ENCODE measurements at places on chromosomes 13 and 19.

GRCh38 chr13:27472941-27473340 lies 22.6 kb upstream of the MTIF3 start:
- DNase-seq, result no peak

DNA sequence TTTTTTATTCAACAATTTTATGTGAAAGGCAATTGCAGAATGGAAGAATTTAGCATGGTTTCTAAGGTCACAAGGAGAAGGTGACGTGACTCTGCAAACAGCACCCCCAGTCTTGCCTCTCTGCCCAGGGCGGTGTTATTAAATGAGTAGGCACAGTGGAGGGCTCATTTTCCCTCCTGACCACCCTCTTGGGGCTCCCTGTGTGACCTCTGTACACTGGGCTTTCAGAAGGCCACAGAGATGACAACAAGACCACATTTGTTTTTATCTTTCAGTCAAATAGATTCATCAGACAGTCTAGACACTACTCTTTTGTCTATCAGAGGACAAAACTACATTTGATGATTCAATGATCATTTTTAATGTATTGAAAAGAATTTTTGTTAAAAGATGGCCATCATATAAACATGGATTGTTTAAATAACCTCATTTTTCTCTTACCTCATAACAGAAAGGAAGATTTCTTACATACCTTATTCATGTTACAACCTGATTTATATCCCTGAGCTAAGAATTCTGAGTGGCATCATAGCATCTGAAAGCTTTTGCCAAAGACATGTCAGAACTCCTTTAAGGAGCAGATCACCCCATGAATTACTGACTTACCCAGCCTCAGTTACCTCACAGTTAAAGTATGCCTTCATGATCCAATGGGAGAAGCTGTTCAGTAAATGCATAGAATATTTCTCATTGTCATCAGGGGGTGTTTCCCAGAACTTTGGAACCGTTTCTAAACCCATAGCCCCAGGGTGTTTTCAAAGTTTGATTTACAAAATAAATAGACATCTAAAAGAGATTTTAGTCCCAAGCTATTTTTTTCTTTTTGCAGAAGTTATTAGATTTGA lies 184.0 kb upstream of the RFC3 start:
- DNase-seq, result no peak

DNA sequence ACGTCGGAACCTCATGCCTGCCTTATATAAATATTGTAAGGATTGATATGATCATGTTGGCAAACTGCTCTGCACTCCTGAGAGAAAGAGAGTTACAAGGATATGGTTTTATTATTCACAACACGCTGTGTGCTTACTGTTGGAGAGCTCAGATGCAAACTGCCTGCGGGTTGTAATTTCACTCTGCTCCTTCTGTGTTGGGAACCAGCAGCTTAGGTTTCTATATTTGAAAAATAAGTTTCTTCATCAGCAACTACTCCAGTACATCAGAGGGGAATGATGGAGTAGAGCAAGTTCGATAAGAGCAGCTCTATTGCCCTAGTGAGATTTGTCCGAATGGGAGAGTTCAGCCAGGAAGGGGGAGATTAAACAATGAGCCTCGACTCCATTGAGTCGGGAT lies 106.9 kb upstream of the UBL3 start:
- no peak for DNase-seq

GRCh38 chr13:93900731-93901130 lies 578.8 kb downstream of the DCT start:
- no peak for DNase-seq

DNA sequence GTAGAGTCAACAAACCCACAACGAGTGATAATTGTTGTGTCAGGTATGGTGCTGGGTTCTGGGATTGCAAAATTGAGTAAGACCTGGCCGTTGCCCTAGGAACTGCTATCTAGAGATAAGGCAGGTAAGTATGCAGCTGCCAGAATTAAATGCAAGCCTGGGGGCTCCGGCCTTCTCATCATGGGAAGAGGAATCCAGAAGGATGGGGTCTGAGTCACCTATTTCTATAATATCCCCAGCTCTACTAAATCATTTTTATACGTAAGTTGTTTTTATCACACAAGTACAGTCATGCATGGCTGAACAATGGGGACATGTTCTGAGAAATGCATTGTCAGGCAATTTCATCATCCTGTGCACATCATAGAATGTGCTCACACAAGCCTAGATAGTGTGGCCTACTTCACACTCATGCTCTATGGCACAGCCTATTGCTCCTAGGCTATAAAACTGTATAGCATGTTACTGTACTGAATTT lies 203.0 kb downstream of the KLF5 start:
- no peak for DNase-seq

DNA sequence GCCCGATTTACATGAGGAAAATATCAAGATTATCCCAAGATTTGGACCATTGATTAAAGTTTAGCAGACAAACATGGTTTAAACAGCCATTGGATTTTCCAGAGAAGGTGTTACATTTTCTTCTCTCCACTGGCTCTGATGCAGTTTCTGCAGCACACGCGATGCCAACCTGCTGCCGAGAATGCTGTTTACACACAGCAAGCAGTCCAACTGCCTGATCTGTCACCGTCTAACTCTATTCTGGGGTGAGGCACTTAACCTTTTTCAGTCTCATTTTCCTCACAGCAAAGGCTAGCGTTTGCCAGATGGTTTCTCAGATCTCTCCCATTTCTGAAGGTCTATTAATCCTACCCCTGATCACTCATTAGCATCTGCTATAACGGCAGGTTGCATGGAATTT lies 763.5 kb upstream of the GPC6 start:
- no peak for DNase-seq

DNA sequence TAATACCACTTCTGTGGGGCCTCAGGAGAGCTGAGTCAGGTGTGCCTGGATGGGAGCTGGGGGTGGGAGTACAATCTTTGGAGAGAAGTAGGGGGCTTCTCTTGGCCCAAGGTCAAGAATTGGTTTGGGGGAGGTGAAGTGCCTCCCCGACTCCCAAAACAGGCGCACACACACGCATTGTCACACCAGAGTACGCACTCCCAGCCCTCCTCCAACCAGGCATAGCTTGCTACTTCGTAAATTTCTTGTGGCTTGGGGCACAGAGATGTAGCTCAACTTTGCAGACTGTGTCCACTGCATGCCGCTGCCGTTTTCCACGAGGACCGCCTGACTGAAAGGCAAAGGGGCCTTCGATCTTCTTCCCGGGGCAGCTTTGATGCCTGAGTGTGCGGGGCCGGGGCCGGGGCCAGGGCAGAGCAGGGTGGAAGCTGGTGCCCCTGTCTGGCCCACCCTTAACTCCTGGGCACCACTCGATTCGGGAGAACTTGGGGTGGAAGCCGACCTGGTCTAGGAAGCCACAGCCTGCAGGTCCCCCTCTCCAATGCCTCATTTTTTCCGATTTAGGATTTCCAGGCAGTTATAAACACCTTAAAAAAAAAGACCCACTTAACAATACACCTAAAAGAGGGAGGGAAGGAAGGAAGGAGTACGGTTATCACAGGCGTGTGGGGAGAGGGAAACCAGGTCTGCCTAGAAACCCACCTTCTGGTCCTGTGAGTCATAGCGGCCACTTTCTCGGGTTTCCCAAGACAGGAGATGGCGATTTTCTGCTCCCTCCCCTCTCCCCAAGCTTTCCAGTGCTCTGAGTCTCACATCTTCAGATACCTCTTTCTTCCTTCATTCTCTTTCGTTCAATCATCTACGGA lies 5.8 kb upstream of the TSHZ3 start:
- no peak for DNase-seq

GRCh38 chr13:100514788-100515409 lies 73.7 kb downstream of the GGACT start:
- DNase-seq, result no peak

- DNase-seq, result no peak
These were observed 1446.8 kb downstream of the UQCRFS1 start for GRCh38 chr19:27765912-27766725.

- no peak for DNase-seq
These were observed 246.7 kb downstream of the PCDH17 start for GRCh38 chr13:57878291-57878690.

DNA sequence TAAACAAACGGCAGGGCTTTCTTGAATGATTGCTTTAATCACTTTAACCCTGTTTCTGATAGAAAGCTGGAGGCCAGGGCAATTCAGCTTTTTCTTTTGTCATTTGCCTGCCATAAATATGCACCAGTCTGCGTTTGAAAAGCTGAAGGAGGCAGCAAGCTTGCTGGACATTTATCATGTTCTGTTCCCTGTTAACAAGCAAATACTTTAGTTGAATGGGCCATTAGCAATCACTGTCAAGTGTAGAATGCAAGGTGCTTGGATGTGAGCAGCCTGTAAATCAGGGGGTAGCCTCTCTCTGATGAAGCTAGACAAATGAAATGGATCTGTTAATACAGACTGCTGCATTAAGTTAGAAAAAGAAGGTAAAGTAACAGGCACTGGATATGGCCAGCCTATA lies 7.6 kb downstream of the EFNB2 start:
- no peak for DNase-seq

DNA sequence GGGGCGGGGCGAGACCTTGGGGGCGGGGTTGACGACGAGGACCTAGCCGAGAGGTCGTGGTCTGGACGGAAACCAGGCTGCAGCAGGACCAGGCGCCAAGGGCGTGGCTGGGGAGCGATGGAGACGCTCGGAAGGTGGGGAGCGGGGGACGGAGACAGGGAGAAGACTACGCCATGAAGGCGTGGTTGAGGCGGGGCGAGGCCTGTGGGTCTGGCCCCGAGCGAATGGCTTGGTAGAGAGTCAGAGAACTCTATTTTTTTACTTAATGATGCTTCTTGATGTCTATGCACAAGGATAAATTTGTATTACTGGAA lies 674 bp upstream of the FBXL12 start:
- DNase-seq, result no peak

- no peak for DNase-seq
These were observed 286.3 kb downstream of the POU4F1 start for GRCh38 chr13:78317030-78317429.

DNA sequence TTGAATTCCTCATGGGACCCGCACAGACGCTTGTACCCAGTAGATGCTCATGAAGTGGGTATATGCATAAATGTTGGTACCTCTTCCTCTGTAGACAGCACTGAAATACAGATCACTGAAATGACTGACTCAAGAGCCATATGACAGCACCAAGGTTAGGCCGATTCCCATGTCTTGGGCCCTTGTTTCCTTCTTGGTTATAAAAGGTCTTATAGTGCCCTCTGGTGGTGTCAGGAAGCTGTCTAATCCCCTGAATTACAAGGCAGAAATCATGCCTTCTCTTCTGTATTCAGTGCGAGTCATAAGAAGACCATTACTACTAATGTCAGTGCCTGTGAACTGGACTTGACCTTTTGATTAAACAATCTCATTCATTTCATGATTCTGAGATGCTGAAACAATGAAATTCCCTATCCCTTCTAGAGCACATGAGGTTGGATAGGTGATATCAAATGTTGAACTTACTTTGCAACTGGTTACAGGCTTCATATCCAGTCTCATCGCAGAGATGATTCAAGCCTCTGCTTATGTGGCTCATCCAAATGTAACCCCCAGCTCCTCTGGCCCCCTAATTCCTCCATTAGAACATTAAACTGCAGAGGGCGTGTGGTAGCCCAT lies 59.7 kb downstream of the SPATA13 start:
- DNase-seq, result peak; percentile 66

- DNase-seq, result no peak
These were observed 7.8 kb upstream of the ACTN4 start for GRCh38 chr19:38639679-38640078.

- no peak for DNase-seq
These were observed 8.9 kb downstream of the ETHE1 start for GRCh38 chr19:43518051-43518450.

GRCh38 chr13:19680751-19681150 lies 47.3 kb downstream of the MPHOSPH8 start:
- no peak for DNase-seq

DNA sequence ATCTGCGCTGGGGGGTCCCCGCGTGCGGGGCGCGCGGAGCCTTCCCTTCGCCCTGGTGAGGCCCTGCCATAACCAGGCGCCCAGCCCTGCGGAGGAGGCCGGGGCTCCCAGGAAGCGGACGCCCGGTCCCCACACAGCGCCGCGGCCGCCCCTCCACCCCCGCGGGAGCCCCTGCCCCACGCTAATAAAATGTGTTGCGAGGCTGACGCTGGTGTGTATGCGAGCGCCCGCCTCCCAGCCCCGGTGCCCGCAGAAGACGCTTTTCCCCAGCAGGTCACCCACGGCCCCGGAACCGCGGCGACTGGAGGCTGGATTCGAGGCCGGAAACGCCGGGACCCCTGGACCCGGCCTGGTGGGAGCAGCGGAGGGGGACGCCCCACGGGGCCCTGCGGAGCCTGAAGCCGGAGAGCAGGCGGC lies 12.1 kb upstream of the CDC34 start:
- DNase-seq, result no peak

DNA sequence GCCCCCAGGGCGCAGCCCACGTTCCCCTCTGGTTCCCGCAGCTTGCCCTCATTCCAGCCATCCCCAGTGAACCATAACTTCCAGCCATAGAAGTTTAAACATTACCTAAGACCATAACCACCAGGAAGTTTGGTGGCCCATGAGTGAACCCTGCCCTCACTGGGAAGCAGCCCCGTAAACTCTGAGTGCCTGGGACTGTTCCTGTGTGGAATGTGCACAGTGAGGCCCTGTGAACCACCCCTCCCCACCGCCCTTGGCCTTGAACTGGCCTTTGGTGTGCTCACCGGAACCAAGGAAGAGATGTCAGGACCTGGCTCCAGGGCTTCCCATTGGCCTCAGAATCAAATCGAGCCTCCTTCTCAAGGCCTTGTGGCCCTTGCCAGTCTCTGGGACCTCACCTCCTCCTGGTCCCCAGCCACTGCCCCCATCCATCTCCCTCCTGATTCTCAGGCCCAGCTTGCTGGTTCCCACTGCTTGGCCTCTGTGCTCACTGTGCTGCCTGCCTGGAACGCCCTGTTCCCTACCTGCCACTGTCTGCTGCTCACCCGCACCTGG lies 46.5 kb downstream of the DNM2 start:
- no peak for DNase-seq

- DNase-seq, result no peak
These were observed 15.0 kb upstream of the DHRS12 start for GRCh38 chr13:51818781-51819511.

Measured in GM12864 (cell line).